ENCODE measurements at places on chromosomes 6 and 20.
A peak's percentile ranks its signal among the peaks of the same experiment; 100 is the strongest.

DNA sequence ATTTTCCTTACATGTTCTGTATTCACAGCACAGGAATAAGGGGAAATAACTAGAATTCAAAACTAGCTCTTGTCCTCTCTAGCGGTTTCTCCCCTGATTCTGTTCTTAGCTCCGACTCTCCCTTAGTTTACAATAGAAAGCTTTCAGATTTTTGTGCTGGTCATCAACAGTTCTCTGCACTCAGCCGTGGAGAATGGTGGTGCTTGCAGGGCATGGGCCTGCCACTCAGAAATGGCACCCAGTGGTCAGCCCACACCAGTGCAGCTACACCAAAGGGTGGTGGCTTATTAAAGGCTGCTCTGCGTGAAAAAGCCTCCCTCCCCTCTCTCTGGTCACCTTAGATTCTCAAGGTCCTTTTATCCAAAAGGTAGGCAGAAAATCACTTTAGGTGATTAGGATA, 123.5 kb downstream of the SASH1 start:
- DNase-seq: no peak

DNA sequence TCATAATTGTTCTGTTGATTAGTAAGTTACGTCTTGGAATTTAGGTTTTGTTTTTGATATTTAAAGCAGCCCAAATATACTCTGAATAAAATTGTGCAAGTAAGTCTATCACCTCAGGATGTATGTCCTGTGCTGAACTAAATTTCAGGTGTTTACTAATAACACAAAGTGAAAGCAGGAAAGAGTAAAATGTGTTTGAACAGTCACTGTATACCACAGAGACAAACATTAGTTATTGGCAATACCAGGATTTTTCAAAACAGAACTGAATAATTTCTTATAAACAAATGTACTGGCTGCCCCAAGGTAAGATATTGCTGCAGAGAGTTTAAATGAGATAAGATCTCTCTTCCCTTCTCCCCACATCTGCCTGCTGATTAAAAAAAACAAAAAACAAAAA, 404.7 kb upstream of the RUNX2 start:
- DNase-seq: no peak

DNA sequence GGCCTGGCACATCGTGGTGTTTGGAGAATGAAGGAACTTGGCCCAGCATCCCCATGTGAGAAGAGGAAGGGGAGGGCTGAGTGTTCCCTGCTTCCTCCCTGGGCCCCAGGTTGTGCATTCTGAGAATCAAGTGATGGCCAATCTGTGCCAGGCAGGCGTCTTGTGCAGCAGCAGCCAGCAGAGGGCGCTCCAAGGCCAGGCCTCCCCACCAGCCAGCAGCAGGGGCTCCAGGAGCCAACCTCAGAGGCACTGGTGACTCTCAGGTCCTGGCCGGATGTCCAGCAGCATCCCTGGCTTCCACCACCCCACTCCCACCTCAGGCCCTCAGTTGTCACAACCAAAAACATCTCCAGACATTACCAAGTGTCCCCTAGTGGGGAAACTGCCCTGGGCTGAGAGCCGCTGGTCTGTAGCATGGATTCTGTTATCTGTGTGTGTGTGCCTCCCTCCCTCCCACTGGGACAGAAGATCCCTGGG, 192.0 kb downstream of the PREX1 start:
- DNase-seq: no peak

DNA sequence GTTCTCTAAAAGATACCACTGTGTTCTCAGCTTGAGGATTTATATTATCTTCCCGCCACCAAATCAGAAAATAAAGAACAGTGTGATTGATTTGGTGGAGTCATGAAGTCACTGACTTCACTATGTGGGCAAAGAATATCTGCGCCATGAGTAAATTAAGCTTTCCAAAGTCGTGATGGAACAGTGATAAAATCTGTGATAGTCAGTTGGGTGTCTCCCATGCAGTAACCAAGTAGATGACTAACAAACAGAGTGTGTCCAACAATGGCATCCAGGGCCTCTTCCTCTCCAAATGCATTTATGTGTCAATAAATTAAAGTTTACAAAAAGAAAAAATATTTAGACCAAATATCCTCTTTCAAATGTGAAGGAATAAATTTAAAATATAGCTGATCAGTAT, 87.0 kb upstream of the DST start:
- DNase-seq: no peak

GRCh38 chr20:1417273-1417672, 24.4 kb upstream of the FKBP1A start:
- DNase-seq: no peak

- DNase-seq: no peak
Measured at GRCh38 chr20:24211972-24212371, 223.4 kb upstream of the GGTLC1 start.

DNA sequence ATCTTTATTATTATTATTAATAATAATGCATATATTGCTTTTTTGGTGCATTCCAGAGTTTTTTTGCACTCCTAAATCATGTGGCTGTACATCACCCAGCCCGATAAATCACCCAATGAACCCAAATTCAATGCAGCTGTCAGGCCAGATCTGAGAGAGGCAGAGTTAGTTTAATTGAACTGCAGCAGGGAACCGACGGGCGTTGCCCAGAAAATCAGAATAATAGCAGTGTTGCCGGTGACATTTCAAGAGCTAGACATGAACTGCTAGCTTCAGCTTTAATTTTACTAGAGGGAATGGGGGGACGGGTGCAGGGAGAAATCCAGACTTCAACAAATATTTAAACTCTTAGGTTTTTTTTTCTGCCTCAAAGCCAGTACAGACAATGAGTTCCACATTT, 135.0 kb downstream of the CLIC5 start:
- no peak for DNase-seq

DNA sequence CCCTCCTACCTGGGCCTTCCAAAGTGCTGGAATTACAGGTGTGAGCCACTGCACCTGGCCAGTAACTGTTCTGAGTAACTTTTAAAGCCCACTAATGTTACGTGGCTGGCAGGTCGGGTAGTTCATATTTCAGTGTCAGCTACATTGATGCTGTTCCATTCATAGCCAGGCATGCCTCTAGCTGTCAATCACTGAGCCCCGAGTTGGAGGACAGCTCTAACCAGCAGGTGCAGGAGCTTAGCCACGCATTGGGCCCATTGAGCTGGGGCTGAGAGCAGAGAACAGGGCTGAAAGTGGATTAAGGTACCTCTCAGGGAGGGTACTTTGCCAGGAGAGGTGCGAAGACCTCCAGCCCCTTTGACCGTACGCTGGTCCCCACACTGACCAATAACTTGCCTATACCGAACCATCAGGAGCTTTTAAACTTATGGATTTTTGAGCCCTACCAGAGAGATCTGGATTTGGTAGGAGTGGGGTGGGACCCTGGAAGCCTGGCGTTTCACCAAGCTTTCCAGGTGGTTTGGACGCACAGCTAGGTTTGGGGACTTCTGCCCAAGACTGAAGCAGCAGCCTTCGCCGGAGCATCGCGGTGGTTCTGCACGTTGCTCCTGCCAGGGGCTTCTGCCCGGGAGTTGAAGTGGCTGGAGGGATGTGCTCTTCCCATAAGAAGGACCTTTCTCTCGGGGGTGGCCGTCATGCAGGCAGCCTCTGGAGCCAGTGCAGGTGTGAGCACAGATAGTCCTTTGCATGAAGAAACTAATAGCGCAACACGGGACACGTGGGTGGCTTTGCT, 82.6 kb downstream of the SERAC1 start:
- DNase-seq: no peak

- DNase-seq: no peak
Measured at GRCh38 chr20:63748070-63748933, 8.7 kb downstream of the SLC2A4RG start.

- DNase-seq: no peak
Measured at GRCh38 chr20:55513954-55514353, 491.4 kb downstream of the CBLN4 start.

- no peak for DNase-seq
Measured at GRCh38 chr6:114323784-114324183, 19.0 kb downstream of the HS3ST5 start.

DNA sequence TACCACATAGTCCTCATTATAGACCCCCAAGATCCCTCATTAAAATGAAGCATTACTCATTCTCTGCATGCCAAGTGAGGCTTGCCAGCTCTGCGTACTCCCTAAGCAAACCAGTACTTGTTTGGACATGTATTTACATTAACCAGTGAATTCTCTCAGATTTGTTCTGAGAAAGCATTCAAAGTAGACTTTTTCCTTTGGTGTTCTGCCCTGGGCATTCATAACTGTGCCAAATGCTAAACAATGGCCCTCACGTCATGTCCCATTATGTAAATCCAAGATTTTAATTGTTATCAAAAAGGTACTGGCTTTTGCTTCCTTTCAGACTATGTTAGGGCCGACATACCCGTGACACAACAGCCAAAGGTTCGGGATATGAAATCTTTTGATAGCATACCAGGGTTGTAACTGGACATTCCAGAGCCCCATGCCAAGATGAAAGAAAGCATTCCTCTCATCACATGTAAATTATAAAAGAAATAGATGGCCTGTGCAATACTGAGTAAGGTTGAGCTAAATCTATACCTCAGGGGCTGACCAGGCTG, 164.2 kb downstream of the ADAT2 start:
- DNase-seq: no peak

GRCh38 chr6:157759028-157759427, 64.0 kb upstream of the SNX9 start:
- DNase-seq: no peak

- no peak for DNase-seq
Measured at GRCh38 chr6:124298730-124299129, 495.1 kb downstream of the NKAIN2 start.

DNA sequence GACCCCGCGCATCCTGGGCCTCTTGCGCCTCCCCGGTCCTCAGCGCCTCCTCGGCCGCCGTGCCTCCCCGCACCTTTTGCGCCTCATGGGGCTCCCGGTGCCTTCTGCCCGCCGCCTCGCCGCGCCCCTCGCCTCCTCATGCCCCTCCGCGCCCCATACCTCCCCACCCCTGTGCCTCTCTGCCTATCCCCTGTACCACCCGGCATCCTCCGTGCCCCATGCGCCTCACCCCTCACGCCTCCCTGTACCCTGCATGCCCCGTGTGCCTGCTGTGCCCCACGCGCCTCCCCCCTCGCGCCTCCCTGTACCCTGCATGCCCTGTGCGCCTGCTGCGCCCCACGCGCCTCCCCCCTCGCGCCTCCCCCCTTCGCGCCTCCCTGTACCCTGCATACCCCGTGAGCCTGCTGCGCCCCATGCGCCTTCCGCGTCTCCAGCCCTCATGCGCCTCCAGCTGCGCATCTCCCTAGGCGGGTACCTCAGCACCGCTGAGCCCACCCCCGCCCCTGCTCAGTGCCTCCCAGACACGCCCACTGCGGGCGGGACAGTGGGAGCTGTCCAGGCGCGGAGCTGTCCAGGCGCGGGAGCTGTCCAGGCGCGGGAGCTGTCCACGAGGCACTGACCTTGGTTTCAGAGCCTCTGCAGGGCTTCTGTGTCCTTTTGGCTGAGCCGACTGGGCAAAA, 37.1 kb downstream of the IGF2R start:
- no peak for DNase-seq

DNA sequence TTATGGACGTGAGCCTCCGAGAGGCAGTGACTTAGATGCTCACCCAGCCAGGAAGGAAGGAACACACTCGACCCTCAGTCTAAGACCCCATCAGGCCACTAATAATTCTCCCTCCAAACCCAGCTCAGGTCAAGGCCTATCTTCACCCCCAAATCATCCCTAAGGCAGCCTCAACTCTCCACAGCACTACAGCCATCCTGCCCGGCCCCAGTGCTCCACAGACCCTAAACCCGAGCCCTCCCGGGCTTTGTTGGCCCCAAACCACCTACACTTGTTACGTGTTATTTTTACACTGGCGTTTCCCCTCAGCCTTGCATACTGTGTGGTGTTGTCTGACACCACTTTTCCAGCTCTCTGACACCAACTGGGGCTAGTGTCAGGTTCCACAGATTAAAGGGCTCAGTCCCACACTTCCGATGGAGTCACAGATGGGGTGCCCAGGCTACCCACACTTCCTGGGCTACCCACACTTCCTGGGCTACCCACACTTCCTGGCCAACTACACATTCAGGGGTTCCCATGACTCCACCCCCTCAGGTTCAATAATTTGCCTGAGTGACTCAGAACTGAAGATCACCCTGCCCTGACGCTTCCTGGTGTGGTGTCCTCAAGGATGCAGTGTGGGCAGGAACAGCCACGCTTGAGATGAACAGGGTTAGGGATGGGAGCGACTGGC, 25.3 kb downstream of the RBCK1 start:
- peak; percentile 72 for DNase-seq

- no peak for DNase-seq
Measured at GRCh38 chr6:36692861-36693702, 4.5 kb upstream of the RAB44 start.

- no peak for DNase-seq
Measured at GRCh38 chr6:150934380-150934779, 68.9 kb downstream of the MTHFD1L start.

- no peak for DNase-seq
Measured at GRCh38 chr6:44653761-44654218, 266.3 kb downstream of the CDC5L start.

GRCh38 chr6:14146506-14147096, 29.0 kb downstream of the CD83 start:
- DNase-seq: no peak

GRCh38 chr20:43191946-43192863, 2.5 kb upstream of the PTPRT start:
- no peak for DNase-seq

DNA sequence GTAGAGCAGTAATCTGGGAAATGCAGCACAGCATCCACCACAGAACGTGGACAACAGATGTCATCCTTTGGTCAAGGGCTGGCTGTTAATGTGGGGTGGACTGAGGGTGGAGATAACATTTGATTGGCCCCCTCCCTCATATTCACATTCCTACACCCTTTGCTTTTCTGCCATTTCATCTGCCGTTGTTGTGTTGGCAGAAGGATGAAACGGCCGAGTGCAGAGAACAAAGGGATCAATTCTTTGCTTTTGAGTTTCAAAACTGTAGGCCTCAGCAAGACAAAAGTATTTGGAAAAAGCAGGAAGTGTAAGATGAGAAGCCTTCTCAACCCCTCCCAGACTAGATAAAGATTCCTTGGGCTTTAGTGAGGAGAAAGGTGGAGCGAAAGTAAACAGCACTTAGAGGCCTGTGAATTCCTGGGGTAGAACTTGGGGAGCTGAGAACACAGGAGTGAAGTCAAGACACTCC, 74.2 kb upstream of the PHIP start:
- DNase-seq: no peak

- no peak for DNase-seq
Measured at GRCh38 chr6:155504848-155505607, 49.4 kb upstream of the NOX3 start.

DNA sequence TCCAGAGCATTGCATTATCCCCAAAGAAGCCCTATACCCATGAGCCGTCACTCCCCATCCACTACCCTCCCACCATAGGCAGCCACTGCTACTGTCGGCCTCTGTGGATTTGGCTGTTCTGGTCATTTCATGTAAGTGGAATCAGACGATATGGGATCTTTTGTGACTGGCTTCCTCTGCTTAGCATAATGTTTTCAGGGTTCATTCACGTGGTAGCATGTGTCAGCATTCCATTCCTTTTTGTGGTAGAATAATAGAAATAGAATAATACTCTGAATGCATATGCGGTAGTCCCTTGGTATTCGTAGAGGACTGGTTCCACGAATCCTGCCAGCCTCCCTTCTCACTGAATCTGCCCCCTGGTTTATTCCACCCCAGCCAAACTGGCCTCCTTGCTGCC, 402.6 kb upstream of the SULF2 start:
- DNase-seq: no peak

Measured in inflammatory macrophage treated with lipopolysaccharide for 1 hour (primary cell).